ENCODE measurements at places on chromosomes 12 and 14.

GRCh38 chr12:107992870-107993451, 136.1 kb upstream of the WSCD2 start:
- no peak for DNase-seq

DNA sequence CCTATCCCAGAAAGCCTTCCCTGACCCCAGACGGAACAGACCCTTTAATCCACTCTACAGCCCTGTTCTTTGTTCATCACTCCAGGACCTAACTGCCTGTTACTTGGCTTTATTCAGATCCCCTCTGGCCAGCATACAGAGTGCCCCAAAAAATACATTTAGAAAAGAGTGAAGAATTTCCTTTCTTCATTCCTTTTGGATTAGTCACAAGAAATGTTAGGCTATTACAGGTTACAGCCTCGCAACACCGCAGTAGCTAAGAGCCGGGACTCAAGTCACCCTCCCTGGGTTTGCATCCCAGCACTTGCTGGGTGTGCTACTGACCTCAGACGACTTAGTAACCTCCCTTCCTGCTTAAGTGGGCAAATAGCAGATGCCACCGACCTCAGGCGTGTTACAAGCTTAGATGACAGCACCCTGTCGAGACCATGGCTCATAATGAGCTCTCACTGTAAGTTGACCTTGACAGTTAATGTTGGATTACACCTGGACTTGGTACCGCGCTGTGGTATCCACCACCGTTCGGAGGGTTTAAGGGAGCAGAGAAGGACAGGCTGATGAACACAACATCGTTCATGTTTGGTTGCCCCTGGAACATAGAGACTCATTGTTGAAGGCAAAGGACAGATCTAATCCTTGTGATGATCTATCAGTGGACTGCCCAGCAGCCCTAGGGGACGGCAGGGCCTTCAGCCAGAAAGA, 12.9 kb downstream of the GLRX5 start:
- DNase-seq = no peak

DNA sequence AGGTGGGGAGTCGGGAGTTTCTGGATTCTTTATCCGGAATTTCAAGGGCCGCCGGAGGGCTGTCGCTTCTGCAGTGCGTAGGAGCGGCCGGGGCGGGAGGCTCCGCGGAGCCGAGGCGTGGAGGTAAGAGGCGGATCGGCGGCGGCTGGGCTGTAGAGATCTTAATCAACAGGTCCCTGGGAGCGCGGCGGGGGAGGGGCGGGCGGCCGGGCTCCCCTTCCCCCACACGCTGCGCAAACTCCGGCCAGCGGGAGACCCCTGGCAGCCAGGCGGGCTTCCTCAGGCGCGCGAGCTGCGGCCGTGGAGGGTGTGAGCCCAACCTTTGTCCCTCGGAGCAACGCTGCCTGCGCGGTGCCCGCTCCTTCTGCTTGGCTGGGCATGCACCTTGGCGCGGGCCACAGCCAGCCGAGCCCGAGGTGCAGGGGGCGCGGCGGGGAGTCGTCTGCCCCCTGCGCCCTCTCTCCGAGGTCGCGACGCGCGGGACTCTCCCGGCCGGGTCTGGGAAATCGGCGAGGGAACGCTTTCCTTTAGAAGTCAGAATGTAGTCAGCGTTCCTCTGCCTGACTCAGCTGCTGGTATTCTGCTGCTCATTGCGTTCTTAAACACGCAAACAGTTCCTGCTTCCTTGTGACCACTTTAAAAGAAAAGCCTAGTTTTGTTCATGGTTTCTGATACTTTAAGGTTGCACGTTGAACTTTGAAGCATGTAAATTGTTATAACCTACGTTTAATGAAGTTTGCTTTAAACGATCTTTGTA, at the start of gene PALS1:
Gene PALS1, plus strand, starts transcription at position 25 of the 757 bp plus-strand sequence. CDS start 37,736 bp downstream, outside the sequence.
- no peak for DNase-seq

DNA sequence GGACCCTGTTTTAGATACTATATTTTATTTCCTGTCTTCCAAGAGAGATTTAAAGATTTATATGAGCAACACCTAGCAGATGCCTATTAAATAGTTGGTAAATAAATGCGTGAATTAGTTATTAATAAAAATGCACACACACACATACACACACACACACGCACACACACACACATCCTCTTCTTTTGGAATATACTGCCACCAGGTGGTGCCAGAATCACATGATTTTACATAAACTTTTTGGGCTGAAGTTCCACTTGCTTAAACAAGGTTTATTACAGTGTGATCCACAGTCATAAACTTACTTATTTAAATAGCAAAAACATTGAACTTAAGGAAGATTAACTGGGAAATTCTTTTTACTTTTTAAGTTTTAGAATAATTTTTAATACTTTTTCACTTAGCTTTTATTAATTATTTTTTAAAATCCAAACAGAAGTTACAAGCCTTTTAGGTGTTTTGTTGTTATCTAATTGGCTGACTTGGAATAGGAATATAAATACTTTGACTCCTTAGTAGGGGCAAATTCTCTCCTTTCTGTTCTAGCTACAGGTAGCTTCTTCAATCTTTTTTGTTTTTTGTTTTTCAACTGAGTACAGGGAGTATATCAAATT, 17.5 kb downstream of the RAD51B start:
- no peak for DNase-seq

GRCh38 chr12:28227251-28227650, 37.0 kb downstream of the CCDC91 start:
- DNase-seq = no peak

DNA sequence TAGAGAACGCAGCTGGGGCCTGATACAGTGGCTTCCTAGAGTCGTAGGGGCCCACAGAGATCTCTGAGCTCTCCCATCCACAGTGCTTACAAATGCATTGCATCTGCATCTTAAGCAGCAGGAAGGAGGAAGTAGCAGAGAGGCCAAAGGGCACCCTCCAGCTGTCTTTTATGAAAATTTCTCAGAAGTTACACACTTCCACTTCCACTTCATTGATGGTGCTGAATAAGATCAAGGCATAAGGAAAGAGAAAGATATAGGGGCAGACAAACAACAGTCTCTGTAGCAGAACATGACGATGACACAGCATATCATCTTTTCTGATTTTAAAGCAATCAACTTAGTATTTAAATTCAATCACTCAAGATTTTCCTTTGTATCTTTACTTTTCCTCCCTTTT, 51.6 kb upstream of the ABCC9 start:
- DNase-seq = no peak

- DNase-seq = no peak
These were observed 64.9 kb downstream of the MIPOL1 start for GRCh38 chr14:37262649-37263048.

DNA sequence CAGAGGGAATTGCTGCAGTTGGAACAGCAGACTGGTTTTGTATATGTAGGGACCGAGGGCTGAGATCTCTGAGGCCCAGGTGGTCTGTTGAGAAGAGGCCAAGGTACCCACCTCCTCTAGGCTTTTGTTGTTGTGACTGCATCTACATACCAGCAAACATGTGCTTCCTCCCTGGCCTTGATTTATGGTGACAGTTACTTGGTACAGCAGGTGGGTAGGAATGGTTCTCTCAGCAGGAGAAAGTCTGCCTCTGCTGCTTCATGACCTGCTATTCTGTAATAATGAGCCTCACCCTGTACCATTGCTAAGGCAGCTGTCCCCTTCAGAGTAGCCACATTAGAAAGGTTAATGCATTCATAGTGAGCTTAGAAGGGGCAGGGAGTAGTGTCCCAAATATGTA, 196.7 kb upstream of the PELI2 start:
- no peak for DNase-seq

- DNase-seq = no peak
These were observed 216.1 kb downstream of the PPM1H start for GRCh38 chr12:62718762-62719426.

- DNase-seq = no peak
These were observed 10.1 kb upstream of the SPATS2 start for GRCh38 chr12:49357103-49357678.

DNA sequence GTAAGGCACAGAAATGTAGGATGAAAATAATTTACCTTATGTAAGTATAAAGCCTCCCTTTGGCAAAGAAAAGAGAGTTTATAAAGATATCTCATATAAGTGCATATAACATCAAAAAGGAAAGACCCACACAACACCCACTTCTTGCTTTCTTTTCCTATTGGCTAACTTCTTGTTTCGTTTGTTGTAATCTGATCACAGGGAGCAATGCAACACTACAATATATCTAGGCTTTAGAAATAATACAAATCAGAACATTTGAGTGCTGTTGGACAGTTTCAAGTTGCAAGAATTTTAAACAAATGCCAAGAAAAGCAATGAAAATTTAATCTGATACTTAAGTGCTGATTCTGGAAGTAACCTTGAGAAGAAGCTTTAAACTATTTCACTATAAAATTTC, 1.3 kb downstream of the FGD6 start:
- DNase-seq = no peak

DNA sequence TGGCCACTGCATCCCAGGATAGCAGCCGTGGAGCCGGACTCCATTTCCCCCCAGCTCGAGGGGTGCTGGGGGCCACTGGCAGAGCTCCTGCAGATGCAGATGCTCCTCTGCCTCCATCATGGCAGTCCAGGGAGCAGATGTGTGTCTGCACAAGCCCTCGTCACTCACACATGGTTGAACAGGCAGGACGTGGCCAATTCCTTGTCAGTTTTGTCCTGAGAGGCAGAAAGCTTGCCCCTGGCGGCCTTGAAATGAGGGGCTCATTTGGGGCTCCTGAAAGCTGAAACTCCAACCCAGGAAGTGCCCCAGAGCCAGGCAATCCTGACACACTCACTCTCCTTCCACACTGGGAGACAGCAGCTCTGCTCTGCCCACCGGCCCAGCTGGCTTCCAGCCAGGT, 100.9 kb upstream of the C14orf180 start:
- DNase-seq = no peak

DNA sequence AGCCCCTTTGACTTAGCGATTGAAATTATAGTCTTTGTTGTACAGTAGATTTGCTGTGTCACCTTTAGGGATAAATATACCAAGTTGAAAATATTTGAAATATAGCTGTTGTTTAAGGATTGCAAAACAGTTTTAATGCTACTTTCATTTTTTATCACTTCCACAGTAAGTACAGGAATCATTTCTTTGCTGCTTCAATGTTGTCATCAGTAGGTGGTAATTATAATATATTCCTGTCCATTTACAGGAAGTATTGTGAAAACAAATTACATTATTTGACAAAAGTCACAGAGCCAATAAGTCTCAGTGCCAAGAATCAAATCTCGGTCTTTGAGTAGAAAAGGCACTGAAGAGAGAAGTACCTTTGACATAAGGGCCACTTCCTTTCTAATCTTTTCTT, 342.6 kb upstream of the RGS6 start:
- DNase-seq = no peak

DNA sequence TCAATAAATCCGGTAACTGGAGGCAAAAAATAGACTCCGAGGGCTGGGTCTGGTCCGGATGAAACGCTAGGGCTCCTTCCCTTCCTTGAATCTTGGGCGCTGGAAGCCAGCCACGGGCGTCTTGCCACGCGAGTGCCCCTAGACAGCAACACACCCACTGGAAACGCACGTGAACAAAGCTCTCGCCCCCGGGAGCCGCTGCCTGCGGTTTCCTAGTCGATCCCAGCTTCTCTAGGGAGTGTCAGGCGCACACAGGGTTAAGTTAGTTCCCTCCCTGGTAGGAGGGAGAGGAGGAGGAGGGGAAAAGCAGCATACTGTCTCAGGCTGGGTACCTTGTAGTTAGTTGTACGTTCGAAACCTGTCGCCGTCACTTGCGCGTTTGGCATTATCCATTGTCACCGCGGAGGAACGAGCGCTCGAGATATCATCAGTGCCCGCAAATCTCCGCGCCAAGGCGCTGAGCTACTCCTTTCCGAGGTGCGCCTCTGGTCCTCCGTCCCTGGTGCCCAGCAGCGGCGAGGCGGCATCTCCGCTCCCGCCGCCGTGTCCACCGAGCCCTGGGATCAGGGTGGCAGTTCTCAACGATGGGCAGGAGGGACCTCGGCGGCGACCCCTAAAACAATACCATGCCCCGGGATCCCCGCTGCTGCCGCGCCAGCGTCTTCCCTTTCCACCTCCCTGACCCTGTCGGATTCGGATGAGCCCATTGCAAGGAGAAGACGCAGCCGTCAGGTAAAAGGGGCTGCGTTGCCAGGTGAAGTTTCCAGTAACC, at the start of gene FLRT2:
Gene FLRT2, plus strand, starts transcription at position 342 of the 772 bp plus-strand sequence. CDS start 91,371 bp downstream, outside the sequence.
- DNase-seq = no peak

DNA sequence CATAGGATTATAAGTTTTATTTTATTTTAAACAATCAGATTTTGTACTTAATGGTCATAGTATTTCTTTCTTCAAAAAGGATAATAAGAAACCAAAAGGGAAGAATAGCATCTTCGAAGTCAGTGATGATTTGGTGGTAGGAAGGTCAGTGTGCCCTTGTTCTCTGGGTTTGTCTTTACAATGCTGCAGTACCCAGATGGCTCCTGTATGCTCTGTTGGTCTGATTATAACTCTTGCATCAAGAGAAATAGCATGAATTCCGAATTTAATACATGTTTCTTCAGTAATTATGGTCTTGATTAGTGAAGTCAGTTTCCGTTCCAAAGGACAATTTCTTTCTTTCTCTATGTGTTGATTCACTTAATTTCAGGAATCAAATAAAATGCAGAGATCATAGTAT, 180.2 kb downstream of the TMTC2 start:
- DNase-seq = no peak

DNA sequence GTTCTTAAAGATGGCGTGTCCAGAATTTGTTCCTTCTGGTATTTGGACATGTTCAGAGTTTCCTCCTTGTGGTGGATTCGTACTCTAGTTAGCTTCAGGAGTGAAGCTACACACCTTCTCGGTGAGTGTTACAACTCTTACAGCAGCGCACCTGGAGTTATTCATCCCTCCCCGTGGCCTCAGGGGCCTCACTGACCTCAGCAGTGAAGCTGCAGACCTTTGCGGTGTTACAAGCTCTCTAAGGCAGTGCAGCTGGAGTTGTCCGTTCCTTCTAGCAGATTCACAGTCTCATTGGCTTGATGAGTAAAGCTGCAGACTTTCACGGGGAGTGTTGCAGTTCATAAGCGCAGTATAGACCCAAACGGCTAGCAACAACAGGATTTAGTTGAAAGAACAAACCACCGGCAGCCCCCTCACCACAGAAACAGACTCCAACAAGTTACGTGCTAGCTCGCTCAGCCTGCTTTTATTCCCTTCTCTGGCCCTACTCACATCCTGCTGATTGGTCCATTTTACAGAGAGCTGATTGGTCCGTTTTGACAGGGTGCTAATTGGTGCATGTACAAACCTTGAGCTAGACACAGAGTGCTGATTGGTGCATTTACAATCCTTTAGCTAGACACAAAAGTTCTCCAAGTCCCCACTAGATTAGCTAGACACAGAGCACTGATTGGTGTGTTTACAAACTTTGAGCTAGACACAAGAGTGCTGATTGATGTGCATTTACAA, 4.5 kb upstream of the CDKN3 start:
- DNase-seq = no peak

Data from GOT3 (cell line).